Spleen (tissue), 13 donors: ENCODE measurements at places on chromosomes 11 and 22. TPM values are rescaled to one million over a fixed set of nuclear protein-coding genes. Genes with fewer than 3 reads are reported as not detected.

CFAP68 gene
- polyA plus RNA-seq: 37.1 TPM

FAM111B gene
- polyA plus RNA-seq: 2.7 TPM

PRG3 gene
- polyA plus RNA-seq: 0.43 TPM

ROBO3 gene
- 15.5 TPM for polyA plus RNA-seq

BIRC2 gene
- polyA plus RNA-seq: 27.7 TPM

MS4A4E gene
- 3.3 TPM for polyA plus RNA-seq

CHST1 gene
- 4.9 TPM for polyA plus RNA-seq

PNPLA3 gene
- 0.32 TPM for polyA plus RNA-seq

FLRT1 gene
- not detected for polyA plus RNA-seq

MS4A6A gene
- 176 TPM for polyA plus RNA-seq

SPI1 gene
- polyA plus RNA-seq: 128 TPM

KCNJ1 gene
- 0.09 TPM for polyA plus RNA-seq

CARD16 gene
- 111 TPM for polyA plus RNA-seq

MUC5AC gene
- under 0.01 TPM for polyA plus RNA-seq

RBFOX2 gene
- 2.7 TPM for polyA plus RNA-seq

SF3A1 gene
- polyA plus RNA-seq: 16.1 TPM

PDE2A gene
- 72.8 TPM for polyA plus RNA-seq

GPHA2 gene
- polyA plus RNA-seq: 4.4 TPM

SLC1A2 gene
- polyA plus RNA-seq: 0.76 TPM

EFEMP2 gene
- 39.1 TPM for polyA plus RNA-seq

NNMT gene
- 236 TPM for polyA plus RNA-seq

MAJIN gene
- polyA plus RNA-seq: 1.5 TPM

CCDC73 gene
- polyA plus RNA-seq: 0.18 TPM

DEUP1 gene
- polyA plus RNA-seq: not detected

THYN1 gene
- polyA plus RNA-seq: 54.2 TPM

P2RX6 gene
- polyA plus RNA-seq: 0.86 TPM

AGBL2 gene
- polyA plus RNA-seq: 3.6 TPM

C11orf86 gene
- polyA plus RNA-seq: not detected

MS4A2 gene
- polyA plus RNA-seq: not detected

SLC22A6 gene
- not detected for polyA plus RNA-seq

ZBTB44 gene
- 15.6 TPM for polyA plus RNA-seq

MRPL40 gene
- 55.7 TPM for polyA plus RNA-seq

CRYBB2 gene
- polyA plus RNA-seq: not detected

HMOX1 gene
- polyA plus RNA-seq: 629 TPM

SHISAL1 gene
- polyA plus RNA-seq: 0.10 TPM

C11orf16 gene
- not detected for polyA plus RNA-seq

CNIH2 gene
- polyA plus RNA-seq: 0.26 TPM

OR51I1 gene
- polyA plus RNA-seq: not detected

SLC17A6 gene
- not detected for polyA plus RNA-seq

GAL3ST3 gene
- 0.03 TPM for polyA plus RNA-seq

KDM4E gene
- polyA plus RNA-seq: not detected

OR10D3 gene
- polyA plus RNA-seq: not detected

OR52A1 gene
- polyA plus RNA-seq: not detected

OR52W1 gene
- polyA plus RNA-seq: not detected

ELFN2 gene
- polyA plus RNA-seq: 0.02 TPM

MRGPRX4 gene
- polyA plus RNA-seq: not detected

OR8A1 gene
- not detected for polyA plus RNA-seq
